Liver (tissue), 10 donors: ENCODE measurements at places on chromosomes 1 and 21. TPM values are rescaled to one million over a fixed set of nuclear protein-coding genes. Genes with fewer than 3 reads are reported as not detected.

Gene WNT2B
- 0.33 TPM for polyA plus RNA-seq

Gene AMY1A
- not detected for polyA plus RNA-seq

Gene ZBTB18
- polyA plus RNA-seq = 1.2 TPM

Gene TNFRSF4
- 0.35 TPM for polyA plus RNA-seq

Gene ATP1A4
- polyA plus RNA-seq = not detected

Gene ZBED6
- polyA plus RNA-seq = 2.4 TPM

Gene MYOC
- polyA plus RNA-seq = 0.18 TPM

Gene REN
- 0.15 TPM for polyA plus RNA-seq

Gene RC3H1
- polyA plus RNA-seq = 4.5 TPM

Gene CDA
- 25.6 TPM for polyA plus RNA-seq

Gene GBP7
- polyA plus RNA-seq = 26.0 TPM

Gene NBPF20
- 1.6 TPM for polyA plus RNA-seq

Gene FALEC
- polyA plus RNA-seq = not detected

Gene COQ8A
- 60.0 TPM for polyA plus RNA-seq

Gene SELP
- 2.1 TPM for polyA plus RNA-seq

Gene F13B
- 42.3 TPM for polyA plus RNA-seq

Gene SELENBP1
- polyA plus RNA-seq = 209 TPM

Gene CAMSAP2
- polyA plus RNA-seq = 1.9 TPM

Gene RBM11
- polyA plus RNA-seq = not detected

Gene SLAMF8
- polyA plus RNA-seq = 1.6 TPM

Gene NOS1AP
- polyA plus RNA-seq = 3.5 TPM

Gene IFNAR2
- 12.6 TPM for polyA plus RNA-seq

Gene LRRC38
- polyA plus RNA-seq = not detected

Gene DCLRE1B
- polyA plus RNA-seq = 1.5 TPM

Gene SLC2A5
- polyA plus RNA-seq = 0.07 TPM

Gene OR10J1
- not detected for polyA plus RNA-seq

Gene PSMB4
- 191 TPM for polyA plus RNA-seq

Gene LIN28A
- polyA plus RNA-seq = not detected
